Lower lobe of right lung (tissue), 2 donors: ENCODE measurements at places on chromosomes 12 and 14. TPM values are rescaled to one million over a fixed set of nuclear protein-coding genes. Genes with fewer than 3 reads are reported as not detected.
A peak's percentile ranks its signal among the peaks of the same experiment; 100 is the strongest.

DNA sequence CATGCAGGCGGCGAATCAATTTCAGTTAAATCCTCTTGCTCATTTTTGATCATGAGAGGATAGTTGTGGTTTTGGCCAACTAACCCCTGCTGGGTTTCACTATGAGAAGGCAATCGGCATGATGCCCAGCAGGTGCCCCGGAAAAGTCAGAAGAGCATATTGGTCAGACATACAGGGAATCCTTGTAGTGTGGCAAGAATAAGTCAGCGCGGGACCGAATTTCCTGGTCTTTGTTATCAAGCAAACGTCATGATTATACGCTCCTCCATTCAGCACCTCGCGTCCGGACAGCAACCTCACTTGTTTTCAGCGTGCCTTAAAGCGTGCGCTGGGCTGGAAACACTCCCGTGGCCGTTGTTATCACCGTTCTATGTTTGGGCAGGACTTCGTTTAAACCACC is 1.8 kb downstream of the TBC1D30 start:
- DNase-seq, result peak; percentile 64

Gene PLCZ1
- not detected for total RNA-seq

GRCh38 chr12:76940671-76941445 is 62.0 kb upstream of the CSRP2 start:
- no peak for DNase-seq

- DNase-seq, result no peak
Observed at GRCh38 chr12:46743456-46743855, 82.3 kb downstream of the SLC38A4 start.

DNA sequence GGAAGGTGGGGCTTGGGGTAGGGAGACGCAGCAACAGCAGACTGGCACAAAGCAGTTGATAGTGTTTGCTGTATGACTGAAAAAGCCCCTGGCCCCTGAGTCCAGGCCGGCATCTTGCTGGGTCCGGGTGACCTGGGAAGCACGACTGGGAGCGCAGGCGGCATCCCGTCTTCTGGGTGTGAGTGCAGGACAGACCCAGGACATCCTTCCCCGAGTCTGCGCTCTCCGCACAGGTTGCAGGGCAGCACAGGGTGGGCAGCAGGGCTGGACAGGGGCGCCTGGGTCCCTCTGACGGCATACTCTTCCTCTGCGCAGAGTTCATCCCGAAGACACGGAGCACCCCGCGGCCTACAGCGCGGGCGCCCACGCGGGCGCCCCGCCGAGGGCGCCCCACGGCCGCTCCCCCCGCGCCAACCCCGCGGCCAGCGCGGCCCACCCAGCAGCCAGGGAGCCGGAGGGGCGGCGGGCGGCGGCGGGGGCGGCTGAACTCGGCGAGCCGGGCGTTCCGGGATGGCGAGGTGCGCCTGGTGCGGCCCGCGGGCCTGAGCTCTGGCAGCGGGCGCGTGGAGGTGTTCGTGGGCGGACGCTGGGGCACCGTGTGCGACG is 9.2 kb upstream of the CYP46A1 start:
- no peak for DNase-seq

DNA sequence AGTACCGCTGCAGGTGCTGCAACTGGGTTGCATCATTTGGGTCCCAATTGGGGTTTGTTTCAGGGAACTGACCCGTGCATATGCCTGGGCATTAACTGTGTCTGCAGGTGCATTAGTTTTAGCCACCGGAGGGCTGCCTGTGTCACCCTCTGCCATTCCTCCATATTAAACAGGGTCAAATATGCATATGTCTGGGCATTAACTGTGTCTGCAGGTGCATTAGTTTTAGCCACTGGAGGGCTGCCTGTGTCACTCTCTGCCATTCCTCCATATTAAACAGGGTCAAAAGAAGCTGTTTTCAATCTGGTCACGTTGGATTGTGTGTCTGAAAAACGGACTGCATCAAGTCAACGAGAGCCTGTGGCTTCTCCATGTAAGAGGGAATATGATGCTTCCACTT is 1317.0 kb downstream of the TMEM121 start:
- DNase-seq, result no peak

DNA sequence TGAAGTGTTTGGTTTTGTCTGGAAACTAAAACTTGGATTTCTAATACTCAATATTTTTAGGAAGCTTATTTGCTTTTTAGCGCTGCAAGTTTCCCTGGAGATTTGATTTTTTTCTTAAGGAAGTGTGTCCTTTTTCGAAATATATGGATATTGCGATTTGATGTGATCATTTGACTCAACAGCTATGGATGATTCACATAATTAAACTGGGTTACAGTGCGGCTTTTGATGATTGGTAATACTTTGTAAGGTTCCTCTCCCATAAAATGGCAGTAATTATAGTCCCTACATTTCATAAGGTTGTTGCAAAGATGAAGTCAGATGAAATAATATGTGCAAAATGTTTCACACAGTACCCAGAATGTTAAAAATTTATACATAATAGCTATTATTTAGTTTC is 13.1 kb downstream of the LDHB start:
- no peak for DNase-seq

DNA sequence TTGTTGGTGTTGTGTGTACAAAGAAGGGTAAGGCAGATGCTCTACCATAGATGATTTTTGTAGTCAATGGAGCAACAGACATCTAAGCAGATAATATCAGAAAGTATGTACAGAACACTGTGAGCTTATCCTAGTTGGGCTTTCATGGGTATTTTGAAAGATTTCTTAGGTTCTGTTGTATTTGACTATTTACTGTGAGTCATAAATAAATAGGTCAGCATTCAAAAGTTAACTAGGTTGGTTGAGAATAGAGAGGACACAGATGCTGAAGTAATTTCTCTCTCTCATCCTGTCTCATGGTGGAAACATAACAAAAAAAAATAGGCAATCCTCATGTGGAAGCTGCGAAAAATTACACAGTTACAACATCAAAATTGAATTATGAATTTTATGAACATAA is 413.5 kb downstream of the CCDC91 start:
- no peak for DNase-seq
